ENCODE measurements at places on chromosomes 6 and 20. TPM values are rescaled to one million over a fixed set of nuclear protein-coding genes. Genes with fewer than 3 reads are reported as not detected.

- no peak for DNase-seq
- no peaks in the 10 kb centered on the region for H3K36me3 ChIP-seq
- H3K27ac ChIP-seq, result no peak overlapping the region
- no peak overlapping the region for H3K4me3 ChIP-seq
- peaks cover 4% of the 10 kb centered on the region for H3K4me1 ChIP-seq
- no peaks in the 10 kb centered on the region for H3K27me3 ChIP-seq
Observed at GRCh38 chr6:109702791-109703190, 11.7 kb downstream of the FIG4 start.

- no peaks in the 10 kb centered on the region for H3K27me3 ChIP-seq
- no peak for DNase-seq
- no peak overlapping the region for H3K4me3 ChIP-seq
- H3K27ac ChIP-seq, result no peak overlapping the region
Observed at GRCh38 chr20:42155586-42155985, 537.4 kb upstream of the CHD6 start.

DNA sequence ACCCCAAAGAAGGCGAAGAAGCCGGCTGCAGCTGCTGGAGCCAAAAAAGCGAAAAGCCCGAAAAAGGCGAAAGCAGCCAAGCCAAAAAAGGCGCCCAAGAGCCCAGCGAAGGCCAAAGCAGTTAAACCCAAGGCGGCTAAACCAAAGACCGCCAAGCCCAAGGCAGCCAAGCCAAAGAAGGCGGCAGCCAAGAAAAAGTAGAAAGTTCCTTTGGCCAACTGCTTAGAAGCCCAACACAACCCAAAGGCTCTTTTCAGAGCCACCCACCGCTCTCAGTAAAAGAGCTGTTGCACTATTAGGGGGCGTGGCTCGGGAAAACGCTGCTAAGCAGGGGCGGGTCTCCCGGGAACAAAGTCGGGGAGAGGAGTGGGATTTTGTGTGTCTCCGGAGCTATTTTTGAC lies 69.6 kb downstream of the HFE start:
- H3K4me1 ChIP-seq, result peaks cover 29% of the 10 kb centered on the region
- no peaks in the 10 kb centered on the region for H3K27me3 ChIP-seq
- H3K4me3 ChIP-seq, result peak overlapping the region; percentile 59
- DNase-seq, result peak; percentile 92
- H3K27ac ChIP-seq, result peak overlapping the region; percentile 98
- H3K36me3 ChIP-seq, result no peaks in the 10 kb centered on the region

- H3K27me3 ChIP-seq, result no peaks in the 10 kb centered on the region
- DNase-seq, result peak; percentile 4
- no peak overlapping the region for H3K27ac ChIP-seq
- no peaks in the 10 kb centered on the region for H3K36me3 ChIP-seq
- no peaks in the 10 kb centered on the region for H3K4me1 ChIP-seq
- no peak overlapping the region for H3K4me3 ChIP-seq
Observed at GRCh38 chr6:45685076-45685475, 307.3 kb upstream of the SUPT3H start.

GRCh38 chr20:32661820-32662528 lies 11.8 kb downstream of the C20orf203 start:
- no peak overlapping the region for H3K27ac ChIP-seq
- DNase-seq, result no peak
- no peaks in the 10 kb centered on the region for H3K36me3 ChIP-seq
- H3K27me3 ChIP-seq, result no peaks in the 10 kb centered on the region
- peaks cover 9% of the 10 kb centered on the region for H3K4me1 ChIP-seq

GRCh38 chr6:83047065-83047754 lies 18.4 kb downstream of the UBE3D start:
- H3K4me3 ChIP-seq, result no peak overlapping the region
- H3K27ac ChIP-seq, result no peak overlapping the region
- no peaks in the 10 kb centered on the region for H3K36me3 ChIP-seq
- DNase-seq, result no peak

DNA sequence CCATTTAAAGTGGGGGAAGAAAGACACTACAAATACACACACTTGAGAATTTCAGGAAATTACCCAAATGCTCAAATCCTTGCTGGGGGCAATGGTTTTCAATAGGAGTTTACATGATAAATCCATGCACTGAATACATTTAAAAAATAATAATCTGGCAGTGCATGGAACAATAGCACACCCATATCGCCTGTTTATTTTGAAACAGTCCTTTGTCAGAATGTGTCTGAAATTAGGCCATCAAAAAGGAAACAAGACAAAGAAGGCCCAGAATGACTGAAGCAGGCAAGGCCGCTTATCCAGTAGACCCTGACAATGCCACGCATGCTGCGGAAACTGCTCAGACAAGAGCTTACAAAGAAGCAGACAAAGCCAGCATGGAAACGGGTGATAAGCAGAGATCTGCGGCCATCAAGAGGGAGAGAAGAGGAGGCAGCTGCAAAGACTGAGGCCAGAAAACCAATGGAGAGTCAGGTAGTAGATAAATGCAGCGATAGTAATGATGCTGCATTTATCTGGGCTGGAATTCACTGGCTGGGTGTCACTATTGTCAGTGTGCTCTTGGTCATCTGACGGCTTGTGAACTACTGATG lies 211.9 kb upstream of the CNR1 start:
- DNase-seq, result no peak
- H3K4me1 ChIP-seq, result peaks cover 27% of the 10 kb centered on the region
- H3K36me3 ChIP-seq, result no peaks in the 10 kb centered on the region
- H3K27me3 ChIP-seq, result no peaks in the 10 kb centered on the region
- no peak overlapping the region for H3K4me3 ChIP-seq

DNA sequence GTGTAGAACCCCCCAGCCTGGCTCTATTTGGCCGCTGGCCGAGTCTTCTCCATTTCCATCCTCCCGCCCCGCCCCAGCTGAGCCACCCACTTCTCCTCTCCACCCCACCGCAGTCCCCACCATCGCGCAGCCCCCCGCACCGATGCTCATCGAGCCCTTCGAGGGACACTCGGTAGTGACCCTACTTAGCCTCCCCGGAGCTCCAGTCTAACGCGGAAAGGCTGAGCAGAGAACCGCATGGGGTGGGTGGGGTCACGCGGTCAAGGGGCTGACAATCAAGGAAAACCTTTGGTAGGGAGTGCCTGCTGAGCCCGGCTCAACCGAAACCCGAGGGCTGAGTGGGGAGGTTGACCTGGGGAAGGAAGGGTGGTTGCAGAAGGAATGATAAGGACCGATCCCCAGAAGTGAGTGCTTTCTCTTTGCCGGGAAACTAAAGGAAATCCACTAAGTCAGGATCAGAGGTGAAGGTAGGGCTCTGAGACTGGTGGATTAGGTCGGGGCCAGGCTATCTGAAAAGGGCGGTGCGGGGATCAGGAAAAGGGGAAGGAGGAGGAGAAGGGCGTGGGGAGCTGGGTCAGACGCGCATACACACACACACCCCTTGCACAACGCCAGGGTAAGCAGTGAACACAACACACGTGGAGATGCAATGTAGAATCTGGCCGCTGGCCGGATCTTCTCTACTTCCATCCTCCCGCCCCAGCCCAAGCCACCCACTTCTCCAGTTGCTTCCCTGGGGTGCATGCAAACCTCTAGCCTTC lies 49.8 kb downstream of the CPXM1 start:
- peaks cover 32% of the 10 kb centered on the region for H3K27me3 ChIP-seq
- H3K4me3 ChIP-seq, result peak overlapping the region; percentile 51
- H3K4me1 ChIP-seq, result peaks cover 36% of the 10 kb centered on the region
- no peak overlapping the region for H3K27ac ChIP-seq
- DNase-seq, result no peak
- no peaks in the 10 kb centered on the region for H3K36me3 ChIP-seq

DNA sequence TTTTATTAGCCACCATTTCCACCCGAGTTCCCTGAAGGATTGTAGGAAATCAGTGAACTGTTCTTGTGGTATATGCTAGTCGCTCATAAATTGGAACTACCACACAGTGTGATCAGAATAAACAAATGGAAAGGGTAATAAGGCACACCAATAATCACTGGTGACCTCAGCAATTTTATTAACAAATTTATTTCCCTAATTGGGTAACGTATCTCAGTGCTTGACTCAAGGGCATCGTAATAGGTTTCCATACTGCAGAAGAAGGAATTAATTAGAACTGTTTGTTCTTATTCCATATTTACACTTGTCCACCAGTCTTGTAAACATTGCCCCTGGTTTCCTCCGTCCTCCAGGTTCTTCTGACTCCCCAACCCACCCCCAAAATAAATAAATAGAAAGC lies 10.0 kb upstream of the UQCC2 start:
- H3K27me3 ChIP-seq, result peaks cover 6% of the 10 kb centered on the region
- no peak overlapping the region for H3K4me3 ChIP-seq
- H3K4me1 ChIP-seq, result peaks cover 8% of the 10 kb centered on the region
- no peaks in the 10 kb centered on the region for H3K36me3 ChIP-seq

- no peak overlapping the region for H3K27ac ChIP-seq
- no peaks in the 10 kb centered on the region for H3K27me3 ChIP-seq
- H3K36me3 ChIP-seq, result no peaks in the 10 kb centered on the region
Observed at GRCh38 chr6:110714143-110714542, 101.1 kb downstream of the CDK19 start.

GRCh38 chr20:57932227-57932864 lies 222.5 kb upstream of the PMEPA1 start:
- DNase-seq, result no peak
- no peak overlapping the region for H3K4me3 ChIP-seq
- no peak overlapping the region for H3K27ac ChIP-seq

DNA sequence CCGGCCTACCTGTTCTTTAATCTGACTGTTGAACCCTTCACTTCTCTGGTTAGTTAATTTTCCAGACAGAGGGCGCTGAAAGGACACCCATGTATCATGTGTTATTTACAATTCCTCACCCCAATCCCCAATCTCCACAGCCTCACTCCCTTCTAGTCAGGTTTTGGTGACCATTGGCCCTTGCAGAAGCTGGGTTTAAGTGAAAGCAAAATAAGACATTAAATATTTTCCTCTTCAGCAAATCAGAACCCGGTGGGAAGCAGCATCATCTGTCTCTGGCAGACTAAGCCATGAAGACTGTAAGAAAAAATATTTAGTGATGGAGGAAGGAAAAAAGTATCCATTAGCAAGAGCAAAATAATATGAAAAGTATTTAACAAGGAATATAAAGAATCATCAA lies 9.4 kb upstream of the HLA-DQA1 start:
- H3K27ac ChIP-seq, result no peak overlapping the region
- H3K4me3 ChIP-seq, result no peak overlapping the region
- H3K4me1 ChIP-seq, result no peaks in the 10 kb centered on the region
- H3K36me3 ChIP-seq, result no peaks in the 10 kb centered on the region
- no peaks in the 10 kb centered on the region for H3K27me3 ChIP-seq

- DNase-seq, result no peak
Observed at GRCh38 chr20:7883309-7883708, 56.9 kb downstream of the HAO1 start.

DNA sequence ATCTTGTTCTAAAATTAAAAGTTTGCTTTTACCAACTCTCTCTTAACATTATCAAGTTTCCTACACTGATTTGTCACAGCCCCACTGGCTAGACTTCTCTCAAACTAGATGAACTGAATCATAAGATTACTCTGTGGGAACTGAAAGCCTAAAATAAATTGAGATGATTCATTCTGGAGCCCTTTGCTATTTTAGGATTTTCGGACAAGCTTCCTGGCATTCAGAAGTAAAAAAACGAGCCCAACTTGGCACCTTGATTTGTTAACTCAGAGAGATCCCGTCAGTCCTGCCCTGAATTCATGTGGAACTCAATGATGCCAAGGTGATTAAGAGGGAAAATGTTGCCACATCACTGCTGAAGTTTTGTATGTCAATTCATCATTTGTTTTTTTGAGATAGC lies 122.0 kb upstream of the NRSN1 start:
- peak overlapping the region; percentile 7 for H3K27ac ChIP-seq
- no peaks in the 10 kb centered on the region for H3K27me3 ChIP-seq
- no peak for DNase-seq
- H3K4me3 ChIP-seq, result no peak overlapping the region

- H3K27me3 ChIP-seq, result no peaks in the 10 kb centered on the region
- H3K4me3 ChIP-seq, result no peak overlapping the region
- H3K27ac ChIP-seq, result no peak overlapping the region
- H3K4me1 ChIP-seq, result peaks cover 16% of the 10 kb centered on the region
- no peaks in the 10 kb centered on the region for H3K36me3 ChIP-seq
- DNase-seq, result no peak
Observed at GRCh38 chr6:11278207-11278559, 45.7 kb upstream of the NEDD9 start.

- DNase-seq, result no peak
- H3K36me3 ChIP-seq, result no peaks in the 10 kb centered on the region
- H3K4me1 ChIP-seq, result peaks cover 14% of the 10 kb centered on the region
- peak within 1 kb of the TSS; percentile 47 for H3K4me3 ChIP-seq
- no peaks in the 10 kb centered on the region for H3K27me3 ChIP-seq
Observed at GRCh38 chr6:146598772-146599405, at the start of gene ADGB. Gene ADGB (plus strand): TSS chr6:146598972. CDS start chr6:146599041, 69 bp downstream.

- no peak overlapping the region for H3K27ac ChIP-seq
- H3K27me3 ChIP-seq, result no peaks in the 10 kb centered on the region
- no peak for DNase-seq
Observed at GRCh38 chr6:129215916-129216520, 333.1 kb downstream of the LAMA2 start.

- H3K27me3 ChIP-seq, result peaks cover 5% of the 10 kb centered on the region
- no peak overlapping the region for H3K27ac ChIP-seq
- no peak overlapping the region for H3K4me3 ChIP-seq
- no peak for DNase-seq
- no peaks in the 10 kb centered on the region for H3K36me3 ChIP-seq
Observed at GRCh38 chr20:57066126-57066900, 200.1 kb downstream of the BMP7 start.

- no peak overlapping the region for H3K27ac ChIP-seq
- H3K36me3 ChIP-seq, result no peaks in the 10 kb centered on the region
- peaks cover 7% of the 10 kb centered on the region for H3K4me1 ChIP-seq
- no peak overlapping the region for H3K4me3 ChIP-seq
Observed at GRCh38 chr6:5471637-5472398, 210.5 kb downstream of the FARS2 start.

DNA sequence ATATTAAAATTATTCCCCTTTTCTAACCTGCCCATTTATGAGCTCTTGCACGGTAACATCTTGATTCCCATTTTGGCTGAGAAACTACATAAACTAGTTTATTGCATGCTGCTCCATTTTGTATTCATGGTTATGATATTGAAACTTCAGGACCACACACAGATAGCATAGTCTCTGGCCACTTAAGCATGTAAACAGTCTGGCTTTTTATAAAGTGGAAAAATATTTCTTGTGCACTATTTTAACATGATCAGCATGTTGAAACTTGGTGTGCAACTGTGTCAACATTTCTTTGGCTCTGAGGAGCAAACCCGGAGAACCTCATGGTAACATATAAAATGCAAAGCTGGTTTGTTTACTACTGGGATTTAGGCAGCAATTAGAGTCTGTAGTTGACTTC lies 70.7 kb downstream of the SLX4IP start:
- no peaks in the 10 kb centered on the region for H3K36me3 ChIP-seq
- no peak for DNase-seq
- H3K27ac ChIP-seq, result peak overlapping the region; percentile 58
- peaks cover 44% of the 10 kb centered on the region for H3K4me1 ChIP-seq

- no peak overlapping the region for H3K27ac ChIP-seq
- H3K4me3 ChIP-seq, result no peak overlapping the region
- no peaks in the 10 kb centered on the region for H3K36me3 ChIP-seq
- peaks cover 9% of the 10 kb centered on the region for H3K4me1 ChIP-seq
- H3K27me3 ChIP-seq, result no peaks in the 10 kb centered on the region
- DNase-seq, result no peak
Observed at GRCh38 chr6:35435074-35435837, 16.9 kb upstream of the FANCE start.

Gene DZANK1
- total RNA-seq, result 1.3 TPM

Gene SHLD1
- total RNA-seq, result 4.6 TPM

Gene ARFRP1
- total RNA-seq, result 46.5 TPM

Gene ACOT13
- total RNA-seq, result 9.4 TPM

Gene SLC16A10
- total RNA-seq, result 0.57 TPM

Gene KIAA1755
- total RNA-seq, result 8.3 TPM

Gene TOX2
- total RNA-seq, result 30.3 TPM

Gene DEFB132
- total RNA-seq, result not detected

Gene KCNB1
- 55.5 TPM for total RNA-seq

Gene MUCL3
- total RNA-seq, result not detected

Gene SLCO4A1
- total RNA-seq, result 10.0 TPM

Gene REM1
- 3.7 TPM for total RNA-seq

Gene OR2H1
- total RNA-seq, result not detected
